Upper lobe of right lung (tissue), 1 donor: ENCODE measurements at places on chromosomes 1 and 21. TPM values are rescaled to one million over a fixed set of nuclear protein-coding genes. Genes with fewer than 3 reads are reported as not detected.

The CHRM3 gene
- total RNA-seq, result 5.4 TPM

The MCOLN2 gene
- total RNA-seq, result 10.1 TPM

The GSTM1 gene
- total RNA-seq, result not detected

The NR1I3 gene
- not detected for total RNA-seq

The CD84 gene
- 20.7 TPM for total RNA-seq

The B3GALNT2 gene
- total RNA-seq, result 20.1 TPM

- no peak for DNase-seq
Measured at GRCh38 chr1:19776287-19776686, 23.4 kb downstream of the TMCO4 start.

- DNase-seq, result no peak
Measured at GRCh38 chr21:36419241-36419640, 34.0 kb downstream of the CHAF1B start.

- no peak for DNase-seq
Measured at GRCh38 chr21:42425591-42425990, 21.9 kb downstream of the UBASH3A start.

DNA sequence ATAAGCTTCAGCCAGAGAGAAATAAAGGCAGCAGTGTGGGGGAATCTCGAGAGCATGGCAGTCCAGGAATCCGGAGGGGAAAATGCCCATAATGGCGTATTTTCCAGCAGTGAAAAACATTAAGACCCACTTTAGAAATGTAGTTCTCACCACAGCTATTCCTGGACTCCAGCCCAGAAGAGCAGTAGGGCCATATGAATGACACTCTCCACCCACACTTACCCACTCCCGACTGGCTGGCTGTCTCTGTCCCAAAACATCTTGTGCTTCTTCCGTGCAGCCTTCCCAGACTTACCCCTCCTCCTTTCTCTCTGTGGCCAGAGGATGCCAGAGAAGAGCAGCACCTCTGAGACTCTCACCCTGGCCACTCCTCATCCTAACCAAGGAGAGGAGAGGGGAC is 56.4 kb downstream of the TRABD2B start:
- DNase-seq, result no peak

GRCh38 chr21:45222001-45222400 is 65.7 kb downstream of the POFUT2 start:
- no peak for DNase-seq

GRCh38 chr1:56235909-56236510 is 343.4 kb downstream of the PLPP3 start:
- DNase-seq, result no peak

GRCh38 chr1:207420109-207420508 is 34.0 kb upstream of the CR2 start:
- DNase-seq, result no peak

- DNase-seq, result no peak
Measured at GRCh38 chr1:65623895-65624294, 168.8 kb upstream of the PDE4B start.

- no peak for DNase-seq
Measured at GRCh38 chr1:195851016-195851601, 757.1 kb downstream of the KCNT2 start.

DNA sequence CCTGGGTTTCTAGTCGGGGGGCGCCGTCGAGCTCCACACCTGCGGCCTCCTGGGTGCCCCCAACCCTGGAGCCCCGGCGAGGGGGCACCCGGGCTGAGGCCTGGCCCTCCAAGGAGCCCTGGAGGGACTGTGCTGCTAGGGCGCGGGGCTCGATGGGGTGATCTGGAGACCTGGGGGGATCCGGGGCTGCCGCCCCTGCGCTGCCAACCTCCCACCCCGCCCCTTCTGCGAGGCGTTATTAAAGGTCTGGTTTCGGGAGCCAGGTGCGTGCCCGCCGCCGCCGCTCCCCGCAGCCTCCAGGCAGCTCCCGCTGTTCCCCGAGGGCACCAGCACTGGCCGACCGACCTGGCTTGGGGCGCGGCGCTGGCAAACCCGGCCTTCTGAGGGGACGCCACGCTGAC is 746 bp upstream of the POFUT2 start:
- DNase-seq, result no peak

- DNase-seq, result no peak
Measured at GRCh38 chr1:84366786-84367185, 31.5 kb upstream of the DNASE2B start.

DNA sequence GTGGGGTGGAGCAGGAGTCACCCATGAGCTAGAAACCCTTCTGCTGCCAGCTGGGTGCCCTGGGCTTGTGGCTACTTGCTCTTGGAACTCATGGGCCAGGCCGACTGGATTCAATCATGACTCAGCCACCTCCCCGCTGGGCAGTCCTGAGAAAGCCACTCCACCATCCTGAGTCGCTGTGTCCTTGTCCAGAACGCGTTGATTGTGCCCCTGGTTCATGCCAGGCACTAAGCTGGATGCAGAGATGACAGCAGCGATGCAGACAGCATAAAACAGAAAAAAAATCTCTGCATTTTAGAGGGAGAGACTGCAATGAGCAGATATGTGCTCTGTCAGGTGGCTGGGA is 10.6 kb downstream of the PADI1 start:
- DNase-seq, result no peak

- DNase-seq, result no peak
Measured at GRCh38 chr21:14479241-14479786, 66.8 kb downstream of the SAMSN1 start.

DNA sequence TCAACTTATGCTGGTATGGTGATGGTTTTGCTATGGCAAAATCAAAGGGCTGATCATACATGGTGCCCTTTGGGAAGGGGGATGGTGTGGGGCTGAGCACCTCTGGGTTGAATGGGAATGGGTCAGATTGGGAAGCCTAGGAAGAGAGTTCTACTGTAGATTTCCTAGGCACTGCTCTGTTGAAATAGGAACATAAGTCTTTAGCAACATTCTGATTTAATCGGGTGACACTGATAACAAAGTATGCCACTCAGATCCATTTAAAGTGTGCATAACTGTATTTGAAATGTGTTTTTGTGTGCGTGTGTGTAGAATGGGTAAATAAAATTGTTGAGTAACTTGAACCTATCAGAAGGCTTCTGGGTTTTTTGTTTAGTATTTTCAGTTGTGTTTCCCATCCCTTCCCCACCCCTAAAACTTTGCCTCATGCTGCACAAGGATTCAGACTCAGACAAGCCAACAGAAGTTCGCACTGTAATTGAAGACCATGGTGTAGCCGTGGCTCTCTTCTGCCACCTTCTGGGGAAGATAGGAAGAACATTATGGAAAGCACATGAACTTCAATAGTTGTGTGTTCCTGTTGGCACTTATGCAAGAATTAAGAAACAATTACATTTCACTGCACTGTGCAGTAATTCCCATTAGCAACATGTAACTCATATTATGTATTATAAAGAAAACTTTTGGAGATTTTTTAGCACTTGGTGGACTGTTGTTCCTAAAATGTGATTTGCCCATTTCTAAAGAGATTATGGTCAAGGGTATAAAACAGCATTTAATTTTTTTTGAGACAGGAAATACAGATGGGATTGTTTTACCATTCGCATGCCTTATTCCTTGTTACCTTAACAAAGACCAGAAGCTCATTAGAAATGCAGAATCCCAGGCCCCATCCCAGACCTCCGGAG is 10.9 kb upstream of the C4BPB start:
- DNase-seq, result no peak

DNA sequence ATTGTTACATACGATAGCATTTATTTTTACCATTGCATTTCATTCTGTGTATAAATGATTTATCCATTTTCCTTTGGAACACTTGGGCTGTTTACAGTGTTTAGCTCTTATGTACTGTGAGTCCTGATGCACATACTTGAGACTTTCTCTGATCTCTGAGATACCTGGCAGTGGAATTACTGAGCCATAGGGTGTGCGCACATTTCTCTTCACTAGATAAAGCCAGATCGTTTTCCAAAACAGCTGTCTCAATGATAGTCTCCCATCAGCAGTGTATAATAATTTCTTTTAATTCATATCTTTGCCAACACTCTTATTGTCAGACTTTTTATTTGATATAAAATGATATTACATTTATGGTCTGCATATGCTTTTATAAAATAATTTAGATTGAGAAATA is 66.2 kb downstream of the VPS13D start:
- no peak for DNase-seq

GRCh38 chr1:229093609-229094336 is 177.1 kb upstream of the RAB4A start:
- no peak for DNase-seq
